ENCODE measurements at places on chromosomes 4 and X.
A peak's percentile ranks its signal among the peaks of the same experiment; 100 is the strongest.

- no peak for DNase-seq
Measured at GRCh38 chr4:101411926-101412325, 64.6 kb upstream of the PPP3CA start.

- no peak for DNase-seq
Measured at GRCh38 chr4:138901177-138901576, 114.4 kb upstream of the NOCT start.

- no peak for DNase-seq
Measured at GRCh38 chr4:25949994-25950393, 36.0 kb downstream of the SMIM20 start.

DNA sequence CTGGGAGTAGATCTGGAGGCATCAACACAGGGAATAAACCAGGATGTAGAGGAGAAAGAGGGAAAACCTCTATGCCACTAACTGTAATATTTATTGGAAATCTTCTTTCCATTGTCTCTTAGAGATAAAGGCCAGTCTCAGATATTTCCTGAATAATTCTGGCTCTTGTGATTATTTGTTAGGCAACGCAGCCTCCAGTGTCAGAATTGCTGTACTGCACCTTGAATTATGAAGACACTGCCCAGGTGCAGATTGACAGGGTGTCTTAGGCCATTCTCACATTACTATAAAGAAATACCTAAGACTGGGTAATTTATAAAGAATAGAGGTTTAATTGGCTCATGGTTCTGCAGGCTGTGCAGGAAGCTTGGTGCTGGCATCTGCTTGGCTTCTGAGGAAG lies 100.7 kb upstream of the ZDHHC15 start:
- DNase-seq = no peak

DNA sequence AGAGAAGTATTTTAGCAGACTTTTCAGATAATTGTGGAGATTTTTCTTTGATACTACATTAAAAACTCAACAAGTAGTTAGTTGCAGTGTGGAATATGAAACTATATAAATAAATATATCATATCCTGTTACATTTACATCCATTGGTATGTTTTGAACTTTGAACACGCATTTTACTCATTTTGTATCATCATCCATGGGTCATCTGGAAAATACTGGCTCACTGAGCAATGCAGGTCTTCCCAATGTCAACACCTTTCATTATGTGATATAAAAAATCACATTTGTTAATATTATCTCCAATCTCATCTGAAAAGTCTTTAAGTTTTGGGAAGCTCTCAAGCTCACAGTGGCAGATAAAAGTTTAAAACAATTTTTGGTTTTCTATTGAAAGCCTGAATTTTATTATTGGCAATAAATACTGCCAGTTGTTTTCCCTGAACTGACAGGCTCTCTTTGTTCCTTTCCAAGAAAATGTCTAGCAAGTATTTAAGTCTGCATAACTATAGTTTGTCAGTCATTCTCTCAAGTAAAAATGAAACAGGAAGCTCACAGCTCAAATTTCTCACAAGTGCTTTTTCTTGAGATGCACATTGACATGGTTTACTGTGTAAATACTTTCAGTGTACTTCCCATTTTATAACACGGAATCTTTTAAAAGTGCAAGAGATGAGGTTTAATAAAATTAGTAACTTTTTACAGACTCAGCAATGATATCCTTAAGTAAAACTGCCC lies 183.5 kb upstream of the GPC4 start:
- no peak for DNase-seq

GRCh38 chrX:14899607-14900006 lies 26.4 kb downstream of the MOSPD2 start:
- DNase-seq = no peak

DNA sequence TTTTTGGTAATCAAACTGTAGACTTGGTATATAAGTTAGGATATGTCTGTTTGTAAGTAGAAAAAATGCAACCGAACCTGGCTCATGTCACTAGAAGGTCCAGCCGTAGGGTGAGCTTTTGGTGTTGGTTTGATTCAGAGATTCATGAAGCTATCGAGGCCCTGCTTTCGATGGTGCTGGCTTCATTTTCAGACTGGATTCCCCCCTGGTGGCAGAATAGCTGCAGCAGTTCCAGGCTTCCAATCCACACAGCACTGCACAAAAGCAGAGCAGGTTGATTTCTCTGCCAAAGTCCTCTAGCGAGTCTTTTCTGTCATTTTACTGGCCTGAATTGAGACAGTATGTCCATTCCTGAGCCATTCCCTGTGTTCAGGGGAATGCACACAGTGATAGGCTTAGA lies 33.1 kb downstream of the PDK3 start:
- peak; percentile 11 for DNase-seq

DNA sequence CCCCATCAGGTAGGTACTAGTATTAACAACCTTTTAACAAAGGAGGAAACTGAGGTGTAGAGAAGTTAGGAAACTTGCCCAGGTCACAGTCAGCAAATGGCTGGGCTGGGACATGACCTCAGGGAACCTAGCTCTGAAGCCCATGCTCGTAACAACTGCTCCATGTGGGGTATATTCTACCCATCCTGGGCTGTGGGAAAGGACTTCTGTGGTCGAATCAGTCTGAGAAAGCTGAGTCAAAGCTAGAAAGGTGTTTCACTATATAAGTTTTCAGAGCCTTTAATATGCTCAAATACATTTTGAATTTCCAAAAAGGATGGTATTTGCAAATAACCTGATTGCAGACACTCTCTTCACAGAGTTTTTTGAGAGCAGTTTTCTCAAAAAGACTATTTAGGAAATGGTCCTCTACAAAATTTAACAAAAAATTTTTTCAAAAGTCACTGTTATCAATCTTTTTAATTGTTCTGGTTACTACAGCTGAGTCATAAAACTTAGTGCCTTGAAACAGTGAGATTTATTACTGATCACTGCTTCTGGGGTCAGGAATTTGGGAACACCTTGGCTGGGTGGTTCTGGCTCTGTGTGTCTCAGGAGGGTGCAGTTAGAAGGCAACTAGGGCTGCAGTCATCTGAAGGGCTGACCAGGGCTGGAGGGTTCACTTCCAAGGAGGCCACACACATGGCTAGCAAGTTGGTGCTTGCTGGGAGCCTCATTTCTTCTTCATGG lies 53.6 kb downstream of the NSG1 start:
- DNase-seq = no peak

DNA sequence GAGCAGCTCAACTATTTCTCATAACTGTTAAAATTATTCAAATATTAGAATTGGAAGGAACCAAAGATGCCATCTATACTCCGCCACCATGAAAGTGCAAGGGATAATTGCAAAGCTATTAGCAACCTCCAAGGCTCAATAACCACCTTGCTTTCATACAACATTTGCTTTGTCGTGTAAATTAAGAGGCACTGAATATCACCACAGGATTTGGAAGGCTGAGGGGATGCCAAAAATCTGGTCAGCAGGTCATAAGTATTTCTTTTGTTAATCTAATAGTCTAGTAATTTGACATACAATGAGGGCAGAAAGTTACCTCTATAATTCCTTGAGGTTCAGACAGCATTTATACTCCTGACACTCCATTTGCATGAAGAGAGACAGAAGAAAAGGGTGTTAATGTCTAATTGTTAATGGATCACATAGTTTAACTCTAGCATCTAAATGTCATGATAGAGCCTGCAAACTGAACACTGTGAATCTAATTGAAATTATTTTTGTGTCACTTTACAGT lies 200.9 kb upstream of the DIAPH2 start:
- no peak for DNase-seq

- no peak for DNase-seq
Measured at GRCh38 chrX:69523314-69523713, 19.2 kb downstream of the NALF2 start.

- DNase-seq = no peak
Measured at GRCh38 chr4:2888886-2889285, 45.2 kb downstream of the ADD1 start.

GRCh38 chr4:8494983-8495548 lies 54.5 kb downstream of the TRMT44 start:
- DNase-seq = no peak

DNA sequence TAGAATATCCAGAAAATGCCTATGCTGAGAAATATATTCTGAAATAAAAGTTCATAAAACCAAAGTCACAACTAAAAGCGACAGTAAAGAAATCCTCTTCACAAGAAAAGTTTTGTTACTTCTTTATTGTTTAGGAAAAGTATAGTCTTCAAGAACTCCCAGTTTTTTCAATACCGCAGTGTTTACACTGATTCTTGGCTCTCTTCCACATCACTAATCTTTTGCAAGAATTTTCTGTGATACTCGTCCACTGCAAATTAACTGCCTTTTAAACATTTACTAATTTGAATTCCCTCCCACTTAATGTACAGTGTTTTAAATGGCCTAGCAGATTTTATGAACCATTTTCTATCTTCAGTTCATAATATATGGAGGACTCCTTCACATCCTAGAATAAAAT lies 65.1 kb downstream of the HPGDS start:
- no peak for DNase-seq

DNA sequence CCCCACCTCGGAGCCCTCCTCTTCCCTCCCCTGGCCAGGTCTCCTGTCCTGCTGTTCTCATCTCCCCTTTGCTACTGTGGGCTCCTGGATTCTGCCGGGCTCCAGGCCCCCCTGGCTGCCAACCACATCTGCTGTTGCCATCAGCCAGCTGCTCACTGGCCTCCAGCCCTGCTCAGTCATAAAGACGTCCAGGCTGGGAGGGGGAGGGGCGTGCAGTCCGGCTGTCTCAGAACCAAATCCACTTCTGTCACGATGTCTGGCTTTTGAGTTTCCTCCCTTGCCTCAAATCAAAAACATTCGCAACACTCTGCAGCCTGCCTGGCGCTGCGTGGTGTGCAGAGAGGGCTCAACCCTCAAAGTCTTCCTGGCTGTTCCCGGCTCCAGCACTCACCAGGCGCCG lies 7.1 kb downstream of the RASL11B start:
- DNase-seq = no peak

GRCh38 chr4:139223682-139224317 lies 46.8 kb upstream of the ELF2 start:
- DNase-seq = no peak

GRCh38 chrX:23623797-23624196 lies 43.5 kb upstream of the PRDX4 start:
- no peak for DNase-seq

GRCh38 chr4:149980941-149981340 lies 97.3 kb upstream of the DCLK2 start:
- DNase-seq = peak; percentile 30

- no peak for DNase-seq
Measured at GRCh38 chrX:151875270-151876026, 37.2 kb upstream of the MAGEA4 start.

DNA sequence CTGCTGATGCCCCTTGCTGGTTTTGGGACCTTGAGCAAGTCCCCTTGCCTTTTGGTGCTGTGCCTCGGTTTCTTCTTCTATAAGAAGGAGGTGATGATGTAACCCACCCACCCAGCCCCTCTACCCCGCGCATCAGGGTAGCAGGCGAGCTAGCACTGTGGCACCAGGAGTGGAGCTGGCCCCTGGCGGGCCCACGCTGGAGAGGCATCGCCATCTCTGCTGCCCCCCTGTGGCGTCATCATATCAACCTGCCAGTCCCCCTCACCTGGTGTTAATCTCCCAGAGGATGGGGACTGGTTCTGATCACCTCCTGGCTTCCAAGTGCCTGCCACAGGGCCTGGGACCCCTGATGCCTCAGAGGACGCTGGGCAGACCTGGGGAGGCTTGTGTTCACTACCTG lies 6.3 kb upstream of the SORCS2 start:
- DNase-seq = no peak

DNA sequence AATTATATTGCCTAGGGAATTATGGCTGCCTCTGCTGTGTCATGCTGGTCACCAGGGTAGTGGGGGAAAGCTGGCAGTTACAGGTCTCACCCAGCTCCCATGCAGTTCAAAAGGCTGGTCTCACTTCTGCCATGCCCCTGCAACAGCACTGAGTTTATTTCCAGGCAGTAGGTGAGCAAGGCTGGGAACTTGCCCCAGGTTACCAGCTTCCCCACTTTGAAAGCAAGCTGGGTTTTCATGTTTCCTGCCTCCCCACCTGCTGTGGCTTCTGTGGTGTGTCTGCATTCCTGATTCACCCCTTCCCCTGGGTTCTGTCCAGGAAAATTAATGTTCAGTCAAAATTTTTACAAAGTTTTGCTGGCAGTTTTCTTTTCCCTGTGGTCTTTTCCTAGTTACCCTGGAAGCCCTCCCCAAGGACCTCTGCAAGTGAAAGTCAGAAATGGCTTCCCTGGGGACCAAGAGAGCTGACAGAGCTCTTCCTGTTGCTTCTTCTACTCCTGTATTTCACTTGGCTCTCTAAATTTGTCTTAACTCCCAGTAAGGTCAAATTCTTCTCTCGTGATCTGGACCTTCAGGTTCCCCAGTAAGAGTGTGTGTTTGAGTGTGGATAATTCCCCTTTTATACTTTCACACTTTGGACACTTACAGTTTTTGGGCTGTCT lies 58.5 kb upstream of the AGTR2 start:
- no peak for DNase-seq

- DNase-seq = no peak
Measured at GRCh38 chr4:84389406-84389805, 109.7 kb downstream of the NKX6-1 start.

- DNase-seq = no peak
Measured at GRCh38 chr4:40486534-40486933, 143.1 kb downstream of the RBM47 start.

DNA sequence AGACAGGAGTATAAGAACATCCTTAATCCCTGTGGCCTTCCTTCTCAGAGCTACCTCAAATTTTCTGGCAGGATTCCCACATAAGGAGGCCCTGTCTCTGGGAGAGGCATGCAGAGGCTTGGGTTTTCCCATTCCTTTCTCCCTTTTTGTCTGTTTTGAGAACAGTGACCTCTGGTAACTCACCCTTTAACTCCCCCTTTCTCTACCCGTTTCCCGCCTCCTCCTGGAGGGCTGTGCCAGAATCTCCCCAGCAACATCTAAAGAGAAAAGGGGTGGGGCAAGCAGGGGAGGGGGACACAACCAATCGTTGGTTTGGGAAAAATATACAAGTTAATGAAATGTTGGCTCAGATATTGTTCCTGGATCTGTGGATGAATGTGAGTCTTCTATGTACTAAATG lies 303.7 kb upstream of the IRS4 start:
- DNase-seq = no peak

DNA sequence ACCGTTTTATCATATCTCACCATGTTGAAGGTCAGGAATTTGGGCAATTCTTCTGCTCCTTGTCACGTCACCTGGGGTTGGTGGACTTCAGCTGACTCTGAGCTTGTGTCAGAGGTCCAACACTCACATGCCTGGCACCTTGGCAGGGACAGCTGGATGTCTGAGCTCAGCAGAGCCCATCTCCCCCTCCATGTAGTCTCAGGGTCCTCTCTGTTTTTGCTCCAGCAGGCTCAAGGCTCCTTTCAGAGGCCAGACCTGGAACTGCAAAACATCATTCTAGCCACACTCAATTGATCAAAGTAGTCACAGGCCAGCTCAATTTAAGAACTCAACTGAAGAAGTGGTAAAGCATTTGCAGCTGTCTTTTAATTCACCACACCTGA lies 45.4 kb downstream of the EDNRA start:
- DNase-seq = no peak

GRCh38 chr4:8188743-8189550 lies 10.1 kb upstream of the SH3TC1 start:
- no peak for DNase-seq

Measured in activated gamma-delta T cell treated with Interleukin-2 at 50 U/mL for 16 hours (primary cell).